ENCODE measurements at places on chromosomes 1 and 21.

GRCh38 chr1:199243423-199244061, 604.7 kb downstream of the PTPRC start:
- DNase-seq, result peak; percentile 36

- no peak for DNase-seq
Measured at GRCh38 chr1:221940631-221941030, 198.7 kb upstream of the DUSP10 start.

- no peak for DNase-seq
Measured at GRCh38 chr1:201528631-201529252, 10.2 kb upstream of the NAV1 start.

- DNase-seq, result no peak
Measured at GRCh38 chr1:27521861-27522431, 32.0 kb upstream of the WASF2 start.

DNA sequence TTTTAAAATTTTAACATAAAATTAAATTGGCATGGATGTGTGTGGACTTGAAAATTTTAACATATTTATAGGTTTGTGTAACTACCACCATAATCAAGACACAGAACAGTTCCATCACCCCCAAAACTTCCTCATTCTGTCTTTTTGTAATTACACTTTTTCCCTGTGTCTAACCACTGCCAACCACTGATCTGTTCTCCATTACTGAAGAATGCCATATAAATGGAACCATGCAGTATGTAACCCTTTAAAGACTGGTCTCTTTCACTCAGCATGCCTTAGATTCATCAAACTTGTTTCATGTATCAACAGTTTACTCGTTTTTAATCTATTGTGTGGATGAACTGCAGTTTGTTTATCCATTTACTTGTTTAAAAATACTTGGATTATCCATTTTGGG, 13.0 kb upstream of the AHCYL1 start:
- no peak for DNase-seq

DNA sequence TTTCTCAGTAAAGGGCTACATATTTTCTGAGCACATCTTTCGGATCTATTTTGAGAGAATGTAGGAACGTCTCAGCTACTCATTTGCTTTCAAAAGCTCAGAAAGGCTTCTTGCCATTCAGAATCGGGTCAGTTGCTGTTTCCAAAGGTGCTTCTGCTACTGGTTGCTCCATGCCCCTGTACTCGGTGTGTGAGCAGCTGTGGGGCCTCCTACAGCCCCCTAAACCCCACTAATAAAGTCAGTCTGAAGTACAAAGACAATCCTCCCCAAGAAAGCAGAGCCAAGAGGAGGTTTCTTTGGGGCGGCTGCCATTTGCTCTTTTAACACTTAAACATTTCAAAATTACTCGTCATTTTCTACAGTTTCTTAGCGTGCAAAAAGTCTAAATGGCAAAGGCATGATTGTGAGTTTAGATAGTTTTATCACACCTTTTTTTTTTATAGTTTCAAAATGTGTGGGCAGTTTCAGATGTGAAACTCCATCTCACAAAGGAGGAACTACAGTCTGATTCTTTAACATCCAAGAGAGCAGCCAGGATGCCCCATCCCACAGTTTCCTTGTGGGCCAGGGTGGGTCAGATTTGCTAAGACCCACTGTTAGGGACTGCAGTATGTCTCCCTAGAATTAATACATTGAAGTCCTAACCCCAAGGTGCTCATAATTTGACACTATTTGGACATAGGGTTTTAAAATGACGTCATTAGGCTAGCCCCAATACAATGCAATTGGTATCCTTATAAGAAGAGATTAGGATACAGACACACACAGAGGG, 4.1 kb downstream of the RUNX1 start:
- no peak for DNase-seq

GRCh38 chr1:20534659-20535417, 17.5 kb upstream of the FAM43B start:
- no peak for DNase-seq

DNA sequence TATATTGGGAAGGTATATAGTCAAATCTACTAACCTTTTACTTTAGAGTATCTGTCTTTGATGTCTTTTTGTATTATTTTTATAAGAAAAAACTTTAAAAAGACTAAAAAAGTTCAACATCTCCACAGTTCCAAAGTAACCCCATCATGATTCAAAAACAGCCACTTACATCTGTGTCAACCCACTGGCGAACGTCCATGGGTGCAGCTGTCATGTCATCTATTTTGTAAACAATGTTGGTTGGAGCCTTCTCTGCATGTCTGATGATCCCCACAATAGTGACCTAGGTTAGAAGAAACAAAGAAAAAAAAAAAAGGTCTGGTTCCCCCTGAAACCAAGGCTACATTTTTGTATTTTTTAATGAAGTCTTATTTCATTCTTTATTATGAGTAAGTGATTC, 28.0 kb upstream of the SMPDL3B start:
- DNase-seq, result no peak

DNA sequence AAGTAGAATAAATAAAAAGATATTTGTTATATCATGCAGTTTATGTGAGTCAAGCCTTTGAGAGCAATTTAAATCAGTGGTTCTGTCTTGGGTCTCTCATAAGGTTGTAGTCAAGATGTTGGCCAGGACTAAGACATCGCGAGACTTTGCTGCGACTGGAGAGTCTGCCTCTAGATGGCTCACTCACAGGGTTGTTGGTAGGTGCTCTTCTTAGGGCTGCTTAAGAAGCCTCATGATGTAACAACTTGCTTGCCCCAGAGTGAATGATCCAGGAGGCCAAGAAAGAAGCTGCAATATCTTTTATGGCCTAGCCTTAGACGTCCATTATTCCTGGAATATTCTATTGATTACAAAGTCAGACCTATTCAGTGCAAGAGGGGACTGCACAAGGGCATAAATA, 73.1 kb upstream of the CACHD1 start:
- no peak for DNase-seq

DNA sequence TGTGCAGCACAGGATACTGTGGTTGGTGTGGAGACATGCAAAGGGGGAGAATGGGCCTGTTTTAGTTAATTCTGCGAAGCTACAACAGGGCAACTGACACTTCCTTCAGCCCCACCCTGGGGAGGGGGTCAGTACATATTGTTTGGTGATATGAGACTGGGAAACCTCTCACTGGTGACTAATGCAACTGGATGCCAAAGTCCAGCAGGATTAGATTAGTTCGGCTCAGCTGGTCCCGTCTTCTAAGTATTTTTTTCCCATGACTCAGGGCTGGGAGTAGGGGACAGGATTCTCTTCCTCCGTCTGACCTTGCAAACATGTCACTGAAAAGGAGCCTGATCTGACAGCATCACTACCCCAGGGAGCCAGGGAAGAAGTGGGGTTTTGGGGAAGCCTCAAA, 43.0 kb downstream of the PLXNA2 start:
- peak; percentile 98 for DNase-seq

DNA sequence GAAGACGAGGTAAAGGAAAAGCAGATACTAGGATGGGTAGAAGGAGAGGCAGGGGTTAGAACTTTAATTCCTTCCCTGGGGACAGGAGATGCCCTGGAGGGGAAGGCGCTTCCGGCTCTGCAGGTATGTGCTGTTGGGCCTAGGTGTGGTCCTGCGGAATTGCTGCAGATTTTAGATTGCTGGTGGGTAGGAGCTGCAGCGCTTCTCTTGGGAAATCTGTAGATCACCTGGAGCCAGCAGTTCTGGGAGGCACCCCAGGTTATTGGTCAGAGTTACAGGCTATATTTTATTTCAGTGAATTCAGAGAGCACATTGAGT, 1.1 kb downstream of the MGST3 start:
- DNase-seq, result no peak

DNA sequence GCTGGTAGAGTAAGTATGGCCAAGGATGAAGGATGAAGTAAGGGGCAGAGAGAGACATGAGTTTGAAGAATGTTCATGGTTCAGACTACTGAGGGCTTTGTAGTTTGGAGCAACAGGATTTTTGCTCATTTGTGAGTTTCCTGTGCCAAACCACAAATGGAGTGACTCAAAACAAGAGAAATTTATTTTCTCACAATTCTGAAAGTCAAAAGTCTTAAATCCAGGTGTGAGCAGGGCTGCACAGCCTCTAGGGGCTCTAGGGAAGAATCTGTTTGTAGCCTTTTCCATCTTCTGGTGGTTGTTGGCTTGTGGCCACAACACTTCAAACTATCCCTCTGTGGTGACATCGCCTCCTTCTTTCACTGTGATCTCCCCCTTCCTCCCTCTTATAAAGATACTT, 58.9 kb downstream of the RHOU start:
- DNase-seq, result no peak

DNA sequence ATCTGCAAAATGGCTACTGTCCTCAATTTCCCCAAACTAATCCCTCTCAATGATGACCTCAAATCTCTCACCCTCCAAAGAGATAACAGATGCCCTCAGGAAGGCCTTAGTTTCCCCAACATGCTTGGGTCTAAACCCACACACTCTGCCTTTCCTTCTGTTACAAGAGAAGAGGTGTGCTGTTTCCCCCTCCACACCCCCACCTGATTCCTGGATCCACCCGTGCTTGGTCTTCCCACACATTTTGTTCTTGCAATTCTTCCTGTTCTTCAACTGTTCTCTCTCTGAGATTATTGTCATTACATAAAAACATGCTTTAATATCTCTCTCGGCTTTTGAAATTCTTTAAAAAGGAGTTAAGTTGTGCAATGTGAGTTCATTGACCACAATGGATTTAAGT, 5.7 kb upstream of the CBR3 start:
- DNase-seq, result no peak

DNA sequence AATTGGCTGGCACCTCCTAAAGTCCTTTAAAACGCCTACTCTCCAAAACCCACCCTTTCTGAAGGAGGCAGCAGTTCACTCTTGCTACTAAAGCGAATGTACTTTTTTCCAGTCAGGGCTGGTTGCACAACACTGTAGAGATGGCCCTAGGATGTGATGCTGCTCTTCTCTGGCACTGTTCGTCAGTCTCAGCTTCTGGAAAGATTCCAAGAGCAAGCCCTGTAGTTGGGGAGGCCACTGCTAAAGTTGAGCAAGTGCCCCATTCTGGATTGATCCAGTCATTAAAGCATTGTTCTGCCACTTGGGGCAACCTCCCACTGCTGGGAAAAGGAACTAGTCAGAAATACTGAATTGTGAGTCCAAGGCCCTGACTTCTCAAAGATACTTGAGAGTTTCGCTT, 28.5 kb upstream of the KCNQ4 start:
- no peak for DNase-seq

GRCh38 chr1:2604844-2605508, 18.4 kb downstream of the PRXL2B start:
- no peak for DNase-seq

DNA sequence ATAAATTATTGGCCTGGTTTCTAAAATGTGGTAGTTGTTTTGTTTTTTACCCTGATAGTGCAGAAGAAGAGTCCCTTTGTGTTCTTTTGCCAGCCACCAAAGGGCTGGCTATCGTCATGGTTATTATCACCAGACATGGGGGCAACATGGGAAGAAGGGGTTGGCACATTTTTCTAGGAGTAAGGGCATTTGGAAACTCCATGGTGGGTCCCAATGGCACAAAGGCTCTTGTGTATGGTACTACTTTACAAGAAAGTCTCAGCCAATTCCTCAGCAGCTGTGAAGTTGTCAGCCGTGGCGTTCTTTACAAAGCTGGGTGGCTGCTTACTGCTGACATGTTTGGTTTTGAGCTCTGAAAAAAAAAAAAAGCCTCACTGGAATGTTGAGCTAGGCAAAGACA, 330.4 kb upstream of the ESRRG start:
- DNase-seq, result no peak

- DNase-seq, result no peak
Measured at GRCh38 chr1:54989473-54989872, 9.0 kb downstream of the TMEM61 start.

DNA sequence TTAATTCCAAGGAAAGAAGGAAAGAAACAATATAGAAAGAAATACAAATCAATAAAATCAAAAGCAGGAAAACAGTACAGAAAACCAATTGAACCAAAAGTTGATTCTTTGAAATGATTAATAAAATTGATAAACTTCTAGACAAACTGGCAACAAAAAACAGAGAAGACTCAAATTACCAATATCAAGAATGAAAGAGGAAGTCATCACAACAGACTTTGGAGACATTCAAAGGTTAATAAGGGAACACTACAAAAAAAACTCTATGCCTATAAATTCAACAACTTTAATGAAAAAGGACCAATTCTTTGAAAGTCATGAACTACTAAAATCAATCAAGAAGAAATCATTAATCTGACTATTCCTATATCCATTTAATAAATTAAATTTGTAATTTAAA, 329.3 kb upstream of the NR5A2 start:
- no peak for DNase-seq

- peak; percentile 54 for DNase-seq
Measured at GRCh38 chr1:167617153-167618147, 12.6 kb upstream of the RCSD1 start.

DNA sequence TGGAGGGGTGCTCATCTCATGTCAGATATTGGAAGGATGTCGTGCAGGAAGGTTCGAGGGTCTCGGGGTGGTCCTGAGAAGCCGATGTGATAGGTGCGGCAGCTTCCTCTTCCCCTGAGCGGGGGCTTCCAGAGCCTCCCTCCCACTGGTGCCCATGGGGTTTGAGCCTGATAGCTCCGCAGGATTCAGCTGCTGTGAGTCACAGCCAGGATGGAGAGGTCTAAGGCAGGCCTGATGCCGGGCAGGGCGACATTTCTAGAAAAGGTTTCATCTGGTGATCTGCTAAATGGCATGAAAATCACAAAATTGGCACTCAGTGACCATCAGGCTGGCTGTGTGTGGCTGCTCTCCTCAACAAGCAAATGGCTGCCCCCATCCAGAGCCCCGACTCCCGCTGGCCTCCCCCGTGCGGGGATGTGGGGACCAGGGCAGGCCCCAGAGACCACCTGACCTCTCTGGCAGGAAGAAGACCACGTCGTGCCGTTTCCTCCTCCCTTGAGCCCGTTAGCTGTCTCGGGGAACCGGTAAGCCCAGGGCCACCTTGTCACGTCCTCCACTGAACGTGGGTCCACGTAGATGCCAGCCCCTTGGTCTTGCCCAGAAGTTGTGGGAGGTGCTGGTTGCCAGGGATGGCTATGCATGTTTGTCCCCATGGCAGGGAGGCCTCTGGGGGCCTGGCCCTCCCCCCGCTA, 66.1 kb downstream of the SKI start:
- peak; percentile 27 for DNase-seq

- DNase-seq, result no peak
Measured at GRCh38 chr1:181102841-181103240, 14.3 kb downstream of the IER5 start.

GRCh38 chr1:110083866-110084226, 13.4 kb upstream of the ALX3 start:
- DNase-seq, result no peak

- DNase-seq, result no peak
Measured at GRCh38 chr1:205144751-205145150, 23.0 kb upstream of the RBBP5 start.
